ENCODE measurements at places on chromosomes 1 and 21.
A peak's percentile ranks its signal among the peaks of the same experiment; 100 is the strongest.

- DNase-seq = no peak
These were observed 301.4 kb upstream of the ADAMTS5 start for GRCh38 chr21:27268290-27268689.

- DNase-seq = no peak
These were observed 34.0 kb downstream of the MACF1 start for GRCh38 chr1:39238476-39238875.

DNA sequence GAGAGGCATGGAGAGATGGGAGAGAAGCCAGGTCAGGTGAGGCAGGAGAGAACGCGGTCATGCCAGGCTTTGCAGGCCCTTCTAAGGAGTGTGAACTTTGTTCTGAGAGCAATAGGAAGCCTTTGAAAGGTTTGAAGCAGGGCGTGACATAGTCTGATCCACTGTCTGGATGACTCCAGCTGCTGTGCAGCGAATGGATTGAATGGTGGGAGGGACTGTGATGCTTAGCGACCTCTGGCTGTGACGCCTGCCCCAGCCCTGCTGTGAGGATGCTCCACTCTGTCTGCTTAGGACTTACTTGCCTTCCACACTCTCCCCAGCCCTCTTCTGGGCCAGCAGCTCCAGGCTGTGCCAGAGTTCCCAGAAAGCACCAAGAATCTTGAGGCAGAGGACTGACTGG is 41.8 kb upstream of the POU3F1 start:
- no peak for DNase-seq

- DNase-seq = no peak
These were observed 49.9 kb downstream of the MAN1C1 start for GRCh38 chr1:25666460-25666859.

GRCh38 chr1:163399976-163400601 is 78.3 kb downstream of the NUF2 start:
- DNase-seq = no peak

- peak; percentile 87 for DNase-seq
These were observed 41.0 kb downstream of the MYOM3 start for GRCh38 chr1:24070821-24071393.

GRCh38 chr1:18010408-18010807 is 97.2 kb upstream of the IGSF21 start:
- DNase-seq = no peak

GRCh38 chr1:81224222-81224621 is 576.5 kb upstream of the ADGRL2 start:
- no peak for DNase-seq
